Upper lobe of right lung (tissue), 1 donor: ENCODE measurements at places on chromosomes 16 and 17.
A peak's percentile ranks its signal among the peaks of the same experiment; 100 is the strongest.

DNA sequence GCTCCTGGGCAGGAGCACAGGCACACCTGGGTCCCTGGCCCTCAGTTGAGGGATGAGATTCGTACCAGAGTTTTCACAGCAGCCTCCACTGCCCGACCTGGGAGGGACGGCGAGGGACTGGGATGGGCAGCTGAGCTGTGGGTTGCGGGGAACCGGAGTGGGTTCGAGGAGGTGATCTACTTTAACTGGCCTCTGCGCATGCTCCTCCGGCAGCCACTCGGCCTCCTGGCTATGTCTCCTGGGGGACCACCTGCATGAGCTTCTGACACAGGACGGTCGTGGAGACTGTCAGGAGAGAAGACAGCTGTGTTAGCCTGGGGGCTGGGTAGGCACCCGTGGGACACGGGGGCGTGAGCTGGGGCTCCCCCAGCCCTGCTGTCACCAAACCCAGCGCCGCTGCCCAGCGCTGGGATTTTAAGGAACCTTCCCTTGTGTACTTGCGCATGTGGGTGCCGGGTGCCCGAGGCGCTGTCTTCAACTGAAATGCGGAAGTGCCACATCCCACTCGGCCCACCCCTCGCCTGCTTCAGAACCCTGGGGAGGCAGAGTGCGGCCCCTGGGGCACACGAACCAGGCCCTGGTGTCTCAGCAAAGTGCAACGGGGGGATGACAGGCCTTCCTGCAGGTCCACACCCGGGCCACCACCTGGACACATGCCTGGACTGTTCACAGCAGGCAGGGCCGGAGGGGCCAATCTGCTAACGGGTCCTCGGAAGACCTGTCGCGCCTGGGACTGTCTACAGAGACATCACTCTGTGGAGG lies 36.4 kb downstream of the SLC7A5 start:
- DNase-seq, result no peak

GRCh38 chr17:13268791-13269595 lies 251.2 kb upstream of the ELAC2 start:
- DNase-seq, result no peak

DNA sequence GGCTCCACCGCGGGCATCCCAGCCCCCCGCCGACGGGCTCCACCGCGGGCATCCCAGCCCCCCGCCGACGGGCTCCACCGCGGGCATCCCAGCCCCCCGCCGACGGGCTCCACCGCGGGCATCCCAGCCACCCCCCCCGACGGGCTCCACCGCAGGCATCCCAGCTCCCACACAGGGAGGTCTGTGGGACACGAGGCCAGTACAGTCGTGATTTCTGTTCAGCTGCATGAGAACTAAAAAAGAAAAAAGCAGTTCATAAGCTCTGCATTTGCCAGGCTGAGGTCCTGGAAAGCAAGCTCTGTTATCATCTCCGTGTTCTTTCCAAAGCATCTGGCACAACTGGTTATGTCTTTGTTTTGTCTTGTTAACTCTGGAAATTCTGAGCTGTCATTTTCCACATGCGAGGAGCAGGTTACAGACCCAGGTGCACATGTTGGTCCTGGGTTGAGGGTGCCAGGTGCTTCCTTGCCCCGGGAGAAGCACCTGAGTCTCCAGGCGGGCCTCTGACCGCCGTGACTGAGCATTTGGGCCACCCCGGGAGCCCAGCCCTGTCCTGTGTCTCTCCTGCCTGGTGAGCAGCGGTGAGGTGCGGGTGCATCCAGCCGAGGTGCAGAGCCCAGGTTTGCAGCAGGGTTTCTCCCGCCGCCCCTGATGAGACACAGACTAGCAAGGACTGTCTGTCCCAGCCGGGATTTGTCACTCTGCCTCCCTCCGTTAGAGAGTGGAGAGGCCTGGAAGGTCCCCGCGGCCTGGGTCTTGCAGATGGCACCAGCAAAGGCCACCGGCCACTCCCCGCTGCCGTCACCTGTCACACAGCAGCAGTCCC lies 9.9 kb upstream of the WFIKKN1 start:
- no peak for DNase-seq

GRCh38 chr17:45364531-45365390 lies 47.9 kb upstream of the MAP3K14 start:
- peak; percentile 35 for DNase-seq

DNA sequence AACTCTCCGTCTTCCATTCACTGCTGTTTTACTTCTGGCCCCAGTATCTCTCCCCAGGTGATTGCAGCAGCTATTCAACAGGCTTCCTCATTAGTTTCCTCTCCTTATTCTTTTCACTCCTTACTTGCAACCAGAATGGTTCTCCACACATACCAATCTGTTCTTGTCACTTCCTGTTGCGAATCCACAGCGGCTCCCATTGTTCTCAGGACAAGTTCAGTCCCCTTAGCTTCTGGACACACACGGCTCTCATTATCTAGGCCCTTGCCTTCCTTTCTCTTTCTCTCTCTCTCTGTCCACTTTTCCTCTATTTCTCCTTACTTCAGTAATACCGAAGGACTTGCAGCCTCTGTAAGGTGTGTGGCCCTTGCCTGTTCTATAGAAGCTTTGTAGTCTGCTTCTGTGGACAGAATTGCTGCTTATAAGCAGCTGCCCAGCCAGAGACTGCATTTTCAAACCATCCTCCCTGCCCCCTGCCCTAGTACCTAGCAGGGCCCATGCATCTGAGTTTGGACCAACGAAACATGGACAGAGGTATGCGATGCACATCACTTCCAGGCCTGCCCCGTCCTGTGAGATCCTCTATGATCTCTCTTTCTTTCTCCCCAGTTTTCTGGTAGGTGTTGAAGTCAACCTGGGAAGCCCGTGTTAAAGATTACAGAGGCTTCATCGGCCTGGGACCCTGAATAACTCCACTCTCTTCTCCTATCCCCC lies 45.7 kb downstream of the VAT1L start:
- DNase-seq, result no peak

- DNase-seq, result no peak
These were observed 17.6 kb downstream of the MAPK8IP3 start for GRCh38 chr16:1723450-1724147.

- DNase-seq, result no peak
These were observed 15.2 kb upstream of the ITGB3 start for GRCh38 chr17:47238321-47239010.
